ENCODE measurements at places on chromosomes 1 and 21. TPM values are rescaled to one million over a fixed set of nuclear protein-coding genes. Genes with fewer than 3 reads are reported as not detected.

Gene LAX1
- 0.54 TPM for total RNA-seq

Gene CRYZL1
- 26.8 TPM for total RNA-seq

Gene ZBTB37
- 14.3 TPM for total RNA-seq

Gene GGPS1
- total RNA-seq, result 33.2 TPM

Gene ADAMTS1
- total RNA-seq, result 357 TPM

Gene MTARC1
- total RNA-seq, result 3.6 TPM

Gene GPR37L1
- not detected for total RNA-seq

Gene OR10K1
- total RNA-seq, result not detected

Gene UBASH3A
- total RNA-seq, result 1.2 TPM

Gene C1QTNF12
- 12.5 TPM for total RNA-seq

Gene SPOCD1
- total RNA-seq, result 10.6 TPM

Gene CKS1B
- total RNA-seq, result 23.7 TPM

Gene CD5L
- not detected for total RNA-seq

Gene CFAP107
- not detected for total RNA-seq

Gene NBPF14
- total RNA-seq, result 52.5 TPM

Gene HRNR
- not detected for total RNA-seq

Gene LDLRAP1
- 35.2 TPM for total RNA-seq

Gene PROK1
- total RNA-seq, result 0.63 TPM

Gene MCOLN3
- total RNA-seq, result 2.3 TPM

Gene KRTAP7-1
- not detected for total RNA-seq

Gene UBL4B
- not detected for total RNA-seq

Gene RASAL2
- 38.0 TPM for total RNA-seq

Gene AHDC1
- 38.3 TPM for total RNA-seq

Gene ADORA1
- not detected for total RNA-seq

Gene ETV3L
- total RNA-seq, result not detected

Gene SUSD4
- total RNA-seq, result not detected

Gene DISP1
- total RNA-seq, result 5.6 TPM

Gene LRP8
- total RNA-seq, result 14.1 TPM

Gene ADAMTS5
- total RNA-seq, result 5.8 TPM

Gene LYPLAL1
- 23.2 TPM for total RNA-seq

Gene CYP4Z1
- total RNA-seq, result 3.9 TPM

Gene AADACL4
- not detected for total RNA-seq

Gene OXCT2
- total RNA-seq, result 4.1 TPM

Gene GRIK3
- total RNA-seq, result 0.14 TPM

Gene PROX1
- total RNA-seq, result 4.3 TPM

Gene CSMD2
- 2.8 TPM for total RNA-seq
